Kidney tubule cell (primary cell): ENCODE measurements at places on chromosomes 3 and 15.

DNA sequence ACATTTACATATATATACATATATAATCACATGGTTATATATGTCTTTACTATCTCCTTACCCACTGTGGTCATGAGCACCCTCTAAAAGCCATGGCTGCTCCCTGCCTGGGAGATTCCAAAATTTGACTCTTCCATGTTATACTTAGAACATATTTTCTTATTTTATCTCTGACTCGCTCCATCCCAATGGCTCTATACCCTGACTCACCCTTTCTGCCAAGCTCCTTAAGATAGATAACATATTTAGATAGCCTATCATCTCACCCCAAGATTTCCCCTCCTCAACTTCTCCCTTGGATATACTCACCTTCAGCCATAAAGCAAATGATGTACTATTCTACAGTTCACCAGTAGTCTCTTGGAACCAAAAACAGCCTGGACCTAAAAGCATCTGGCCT lies 65.1 kb downstream of the CD200R1L start:
- DNase-seq = peak; percentile 37

DNA sequence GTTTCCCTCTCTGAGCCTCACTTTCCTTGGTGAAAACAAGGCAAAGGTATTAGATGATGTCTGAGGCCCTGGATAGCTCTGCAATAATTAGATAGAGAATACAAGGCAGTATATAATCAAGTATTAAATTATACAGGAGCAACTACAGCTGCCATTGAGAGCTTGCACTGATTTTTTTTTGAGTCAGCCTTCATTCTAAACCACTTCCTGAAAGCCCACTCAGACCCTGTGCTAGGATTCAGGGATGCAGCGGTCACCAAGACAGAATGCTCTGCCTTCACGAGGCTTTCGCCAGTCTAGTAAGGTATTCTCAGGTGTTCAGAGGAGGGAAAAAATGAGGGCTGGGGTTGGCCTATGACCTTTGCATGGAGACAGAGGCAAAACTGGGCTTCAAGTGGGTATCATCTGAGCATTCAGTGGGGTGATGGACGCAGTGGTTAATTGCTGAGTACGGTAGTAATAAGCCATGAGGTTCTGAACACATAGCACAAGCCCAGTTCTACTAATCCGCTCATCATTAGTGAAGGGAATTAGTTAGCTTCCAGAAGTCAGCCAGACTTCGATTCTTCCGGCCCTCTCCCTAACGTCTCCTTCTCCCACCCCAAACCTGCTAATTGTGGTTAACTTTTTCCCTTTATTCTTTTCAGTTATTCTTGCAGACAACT lies 3.6 kb downstream of the VGLL4 start:
- no peak for DNase-seq

GRCh38 chr15:88144921-88145653 lies 111.5 kb downstream of the NTRK3 start:
- no peak for DNase-seq

GRCh38 chr3:130473416-130473815 lies 43.6 kb upstream of the COL6A6 start:
- DNase-seq = peak; percentile 27

DNA sequence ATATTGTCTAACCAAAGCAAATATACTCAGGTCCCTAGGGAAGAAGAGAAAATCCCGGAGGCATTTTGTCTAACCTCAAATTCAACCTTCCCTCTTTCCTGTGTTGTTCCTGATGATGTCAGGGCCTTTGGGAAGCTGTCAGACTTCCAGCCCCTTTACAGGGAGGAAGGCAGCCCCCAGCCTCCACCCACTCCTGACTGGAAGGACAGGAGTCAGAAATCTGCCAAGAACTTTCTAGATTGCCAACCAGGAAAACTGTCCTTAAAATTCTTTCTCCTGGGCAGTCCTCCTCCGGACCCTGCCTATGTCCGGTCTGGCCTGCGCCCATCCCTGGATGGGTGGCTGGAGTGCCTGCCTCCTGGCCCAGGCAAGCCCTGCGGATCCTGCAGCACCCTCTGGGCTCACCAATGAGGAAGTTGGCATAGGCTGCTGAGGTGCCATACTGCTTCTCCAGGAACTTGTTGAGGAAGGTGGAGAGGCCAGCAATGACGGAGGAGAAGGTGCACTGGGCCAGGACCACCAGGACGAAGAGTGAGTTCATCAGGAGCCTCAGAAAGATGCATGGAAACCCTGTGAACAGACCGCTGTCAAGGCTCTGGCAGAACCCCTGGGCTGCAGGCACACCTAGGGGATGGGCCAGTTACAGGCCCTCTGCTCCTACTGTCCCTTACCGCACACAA lies 52.6 kb upstream of the RAB6B start:
- DNase-seq = no peak

- DNase-seq = no peak
Measured at GRCh38 chr3:79183496-79183895, 584.3 kb downstream of the ROBO1 start.

DNA sequence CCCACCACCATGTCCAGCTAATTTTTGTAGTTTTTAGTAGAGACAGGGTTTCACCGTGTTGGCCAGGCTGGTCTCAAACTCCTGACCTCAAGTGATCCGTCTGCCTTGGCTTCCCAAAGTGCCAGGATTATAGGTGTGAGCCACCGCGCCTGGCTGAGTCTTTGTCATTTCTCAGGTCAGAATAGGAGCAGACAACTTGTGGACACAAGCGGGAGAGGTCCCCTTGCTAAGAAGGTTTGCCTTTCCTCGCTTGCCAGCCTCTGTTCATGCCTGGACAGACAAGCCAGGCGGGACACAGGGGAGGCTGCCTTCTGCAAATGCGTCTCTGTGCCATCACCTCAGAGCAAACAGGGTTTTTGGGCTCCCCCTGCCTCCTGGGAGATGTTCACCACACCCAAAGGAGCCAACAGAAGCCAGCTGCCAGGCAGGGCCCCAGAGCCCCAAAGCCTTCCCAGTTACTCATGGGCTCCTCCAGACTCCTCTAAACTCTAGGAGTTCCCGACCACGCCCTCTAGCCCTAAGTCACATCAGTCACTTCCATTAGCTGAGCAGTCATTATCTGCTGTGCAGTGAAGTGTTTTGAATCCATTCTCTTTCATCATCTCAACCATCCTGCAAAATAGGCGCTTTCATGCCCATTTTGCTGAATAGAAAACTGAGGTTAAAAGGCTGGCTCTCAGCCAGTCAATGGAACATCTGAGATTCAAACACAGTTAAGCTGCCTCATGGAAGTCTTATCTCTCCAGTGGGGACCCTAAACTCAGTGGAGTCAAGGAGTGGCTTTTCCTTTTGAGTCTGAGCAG lies 245.0 kb downstream of the UACA start:
- no peak for DNase-seq

DNA sequence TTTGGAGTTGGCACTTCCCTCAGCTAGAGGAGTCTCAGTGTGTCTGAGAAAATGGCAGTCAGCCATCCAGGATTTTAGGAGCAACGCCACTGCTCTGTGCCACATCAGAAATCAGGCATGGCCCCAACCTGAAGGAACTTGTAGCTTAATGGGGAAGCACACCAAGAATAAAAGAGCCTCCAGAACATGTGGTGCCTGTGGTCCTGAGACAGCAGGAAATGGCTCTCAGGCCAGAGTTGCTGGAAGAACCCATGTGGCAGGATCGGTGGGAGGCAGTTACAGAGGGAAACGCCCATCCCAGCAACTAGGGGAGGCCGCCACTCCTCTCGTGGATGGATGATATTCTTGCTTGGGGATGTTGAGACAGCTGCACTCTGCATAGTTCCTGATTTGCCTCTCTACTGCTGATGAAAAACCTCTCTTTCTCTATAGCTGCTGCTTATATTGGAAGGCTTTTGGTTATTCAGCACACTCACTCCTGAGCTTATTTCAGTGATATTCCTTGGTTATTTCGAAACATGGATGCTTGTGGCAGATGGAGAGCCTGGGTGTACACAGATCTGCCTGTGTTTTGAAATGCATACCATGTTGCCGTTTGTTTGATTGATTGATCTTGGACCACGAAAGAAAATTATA lies 52.4 kb downstream of the KLHL25 start:
- DNase-seq = no peak

GRCh38 chr3:58419780-58420507 lies 13.7 kb downstream of the PDHB start:
- DNase-seq = peak; percentile 39

- DNase-seq = peak; percentile 68
Measured at GRCh38 chr3:129623447-129624118, 17.1 kb upstream of the PLXND1 start.
